ENCODE measurements at places on chromosomes 12 and 14. TPM values are rescaled to one million over a fixed set of nuclear protein-coding genes. Genes with fewer than 3 reads are reported as not detected.
A peak's percentile ranks its signal among the peaks of the same experiment; 100 is the strongest.

Gene KLHL33
- 1.1 TPM for polyA plus RNA-seq

DNA sequence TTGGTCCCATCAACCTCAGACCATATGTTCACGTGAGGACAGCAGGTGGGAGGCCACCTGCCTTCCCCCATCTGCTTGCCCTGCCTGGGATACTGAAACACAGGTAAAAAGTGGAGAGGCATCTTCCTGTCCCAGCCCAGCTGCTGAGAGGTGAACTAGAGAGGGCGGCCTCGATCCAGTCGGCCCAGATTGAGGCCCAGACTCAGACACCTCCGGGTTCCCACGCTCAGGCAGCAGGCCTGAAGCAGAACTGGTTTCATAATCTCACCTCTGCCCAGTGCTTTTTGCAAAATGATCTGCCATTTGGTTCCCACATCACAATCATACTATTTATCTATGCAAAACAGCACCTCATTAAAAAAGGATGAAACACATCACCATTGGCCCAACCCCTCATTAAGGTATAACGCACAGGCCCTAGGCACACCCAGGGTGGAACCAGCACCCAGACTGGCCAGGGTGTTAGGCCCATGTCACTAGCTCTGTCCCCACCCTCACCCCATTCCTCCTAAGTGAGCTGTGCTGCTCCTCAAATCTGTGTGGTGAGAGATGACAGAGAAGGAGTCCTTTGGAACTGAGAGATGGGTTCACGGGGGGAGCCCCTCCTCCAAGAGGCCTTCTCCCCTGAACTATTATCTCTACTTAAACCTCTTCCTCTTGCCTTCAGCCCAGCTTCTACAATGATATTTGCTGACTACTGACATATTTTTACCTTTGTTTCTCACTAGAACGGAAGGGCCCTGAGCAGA, 81.1 kb downstream of the ZFP36L1 start:
- DNase-seq, result no peak

- DNase-seq, result no peak
These were observed 34.2 kb downstream of the CKAP4 start for GRCh38 chr12:106213662-106214061.

- no peak for DNase-seq
These were observed 33.4 kb upstream of the HSPB8 start for GRCh38 chr12:119145367-119145766.

Gene ATF7
- 46.3 TPM for polyA plus RNA-seq

Gene TAS2R9
- not detected for polyA plus RNA-seq

Gene PNN
- 99.7 TPM for polyA plus RNA-seq

- DNase-seq, result peak; percentile 33
These were observed 14.7 kb downstream of the BLTP3B start for GRCh38 chr12:100127766-100128511.

Gene BEGAIN
- polyA plus RNA-seq, result 7.9 TPM

Gene NID2
- 112 TPM for polyA plus RNA-seq

DNA sequence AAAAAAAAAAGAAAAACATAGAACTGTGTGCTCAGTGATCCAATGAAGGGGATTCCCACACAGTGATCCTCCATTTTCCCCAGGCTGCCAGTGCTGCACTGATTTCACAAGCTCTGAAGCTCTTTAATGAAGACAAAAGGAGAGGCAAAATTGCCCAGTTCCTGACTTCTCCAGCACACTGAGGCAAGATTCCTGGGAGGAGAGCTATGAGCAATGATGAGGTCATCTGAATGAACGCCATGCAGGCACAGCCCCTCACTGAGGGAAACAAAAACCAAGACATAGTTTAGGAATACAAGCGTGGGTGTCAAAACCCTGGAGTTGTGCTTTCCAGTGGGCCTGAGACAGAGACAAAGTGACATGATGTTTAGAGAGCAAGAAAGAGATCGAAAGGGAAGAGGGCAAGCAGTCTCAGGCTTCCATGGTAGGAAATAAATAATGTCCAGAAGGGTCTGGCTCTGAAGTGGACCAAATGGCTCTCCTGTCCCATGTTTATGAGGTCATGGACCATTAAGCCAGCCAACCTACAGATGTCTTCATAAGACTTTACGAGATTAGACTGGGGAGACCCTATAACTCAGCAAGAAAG, 40.9 kb upstream of the SMUG1 start:
- peak; percentile 72 for DNase-seq

Gene SAMD15
- polyA plus RNA-seq, result 0.35 TPM

Gene PRB3
- polyA plus RNA-seq, result not detected

Measured in muscle of leg (tissue), 16 donors.